Type B pancreatic cell (in vitro differentiated cells): ENCODE measurements at places on chromosomes 12 and 14. TPM values are rescaled to one million over a fixed set of nuclear protein-coding genes. Genes with fewer than 3 reads are reported as not detected.

GRCh38 chr14:71475916-71476315 is 456.3 kb upstream of the RGS6 start:
- H3K4me1 ChIP-seq, result no peaks in the 10 kb centered on the region
- no peak overlapping the region for H3K4me3 ChIP-seq
- DNase-seq, result no peak

DNA sequence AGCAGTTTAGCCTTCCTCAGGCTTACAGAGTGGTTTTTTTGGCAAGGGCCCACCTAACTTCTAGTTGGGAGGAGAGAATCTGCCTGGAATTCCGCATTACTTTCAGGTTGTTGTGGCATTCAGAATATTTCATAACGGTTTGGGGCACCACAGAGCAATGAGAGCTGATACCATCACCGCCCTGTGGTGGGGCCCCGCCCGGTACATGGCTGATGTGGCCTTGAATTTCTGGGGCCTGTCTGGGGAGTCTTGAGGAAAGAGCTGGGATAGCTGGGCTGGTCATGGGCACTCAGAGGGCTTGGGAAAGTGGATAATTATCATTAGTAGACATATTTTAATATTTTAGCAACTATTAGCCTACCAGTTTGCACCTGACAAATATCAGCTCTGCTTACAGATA is 4.2 kb downstream of the TESPA1 start:
- peaks cover 37% of the 10 kb centered on the region for H3K27me3 ChIP-seq
- no peak for DNase-seq
- no peak overlapping the region for H3K4me3 ChIP-seq
- no peak overlapping the region for H3K27ac ChIP-seq

DNA sequence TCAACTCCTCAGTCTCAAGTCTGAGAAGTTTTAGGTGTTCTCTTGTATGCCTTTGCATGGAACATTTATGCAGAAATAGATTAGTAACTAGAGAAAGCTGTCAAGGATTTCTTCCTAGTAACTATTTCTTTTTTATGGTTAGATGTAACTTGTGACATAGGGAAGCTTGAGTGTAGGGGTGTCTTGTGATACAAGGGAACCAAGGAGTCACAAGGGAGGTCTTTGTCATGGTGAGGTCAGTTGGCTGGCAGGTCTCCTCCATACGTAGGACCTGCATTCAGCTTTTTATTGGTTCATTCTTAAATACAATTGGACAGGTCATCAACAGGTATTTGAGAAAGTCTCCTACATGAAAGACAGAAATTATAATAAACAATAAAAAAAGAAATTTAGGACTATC is 394.0 kb upstream of the CCDC196 start:
- peaks cover 15% of the 10 kb centered on the region for H3K27me3 ChIP-seq
- no peak overlapping the region for H3K27ac ChIP-seq
- H3K36me3 ChIP-seq, result no peaks in the 10 kb centered on the region
- H3K4me3 ChIP-seq, result no peak overlapping the region
- H3K4me1 ChIP-seq, result peaks cover 7% of the 10 kb centered on the region

GRCh38 chr12:115749071-115749841 is 528.2 kb downstream of the MED13L start:
- H3K4me1 ChIP-seq, result peaks cover 28% of the 10 kb centered on the region
- H3K27ac ChIP-seq, result no peak overlapping the region
- no peak for DNase-seq
- H3K27me3 ChIP-seq, result peaks cover 6% of the 10 kb centered on the region
- H3K36me3 ChIP-seq, result no peaks in the 10 kb centered on the region

- DNase-seq, result no peak
- peak overlapping the region; percentile 20 for H3K27ac ChIP-seq
- H3K4me3 ChIP-seq, result no peak overlapping the region
These were observed 40.0 kb upstream of the CTDSP2 start for GRCh38 chr12:57886542-57886941.

GRCh38 chr12:71075743-71076142 is 82.1 kb downstream of the TSPAN8 start:
- H3K27ac ChIP-seq, result no peak overlapping the region
- no peaks in the 10 kb centered on the region for H3K36me3 ChIP-seq
- H3K4me1 ChIP-seq, result peaks cover 6% of the 10 kb centered on the region
- DNase-seq, result no peak
- no peaks in the 10 kb centered on the region for H3K27me3 ChIP-seq

DNA sequence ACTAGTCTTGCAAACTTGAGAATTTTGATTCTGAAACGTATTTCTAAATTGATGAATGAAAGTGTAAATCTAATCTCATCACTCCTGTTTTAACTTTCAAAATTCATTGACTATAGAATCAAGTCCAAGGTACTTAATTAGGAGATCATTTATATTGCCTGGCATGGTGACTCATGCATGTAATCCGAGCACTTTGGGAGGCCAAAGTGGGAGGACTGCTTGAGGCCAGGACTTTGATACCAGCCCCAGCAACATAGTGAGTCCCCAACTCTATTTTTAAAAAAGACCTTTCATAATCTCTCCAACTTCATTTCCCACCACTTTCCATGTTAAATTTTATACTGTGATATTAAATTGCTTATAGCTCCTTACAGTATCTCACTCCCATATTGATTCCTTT is 3.0 kb upstream of the MIPOL1 start:
- no peak overlapping the region for H3K27ac ChIP-seq
- peaks cover 25% of the 10 kb centered on the region for H3K4me1 ChIP-seq
- H3K27me3 ChIP-seq, result peaks cover 15% of the 10 kb centered on the region
- H3K36me3 ChIP-seq, result no peaks in the 10 kb centered on the region
- no peak for DNase-seq

DNA sequence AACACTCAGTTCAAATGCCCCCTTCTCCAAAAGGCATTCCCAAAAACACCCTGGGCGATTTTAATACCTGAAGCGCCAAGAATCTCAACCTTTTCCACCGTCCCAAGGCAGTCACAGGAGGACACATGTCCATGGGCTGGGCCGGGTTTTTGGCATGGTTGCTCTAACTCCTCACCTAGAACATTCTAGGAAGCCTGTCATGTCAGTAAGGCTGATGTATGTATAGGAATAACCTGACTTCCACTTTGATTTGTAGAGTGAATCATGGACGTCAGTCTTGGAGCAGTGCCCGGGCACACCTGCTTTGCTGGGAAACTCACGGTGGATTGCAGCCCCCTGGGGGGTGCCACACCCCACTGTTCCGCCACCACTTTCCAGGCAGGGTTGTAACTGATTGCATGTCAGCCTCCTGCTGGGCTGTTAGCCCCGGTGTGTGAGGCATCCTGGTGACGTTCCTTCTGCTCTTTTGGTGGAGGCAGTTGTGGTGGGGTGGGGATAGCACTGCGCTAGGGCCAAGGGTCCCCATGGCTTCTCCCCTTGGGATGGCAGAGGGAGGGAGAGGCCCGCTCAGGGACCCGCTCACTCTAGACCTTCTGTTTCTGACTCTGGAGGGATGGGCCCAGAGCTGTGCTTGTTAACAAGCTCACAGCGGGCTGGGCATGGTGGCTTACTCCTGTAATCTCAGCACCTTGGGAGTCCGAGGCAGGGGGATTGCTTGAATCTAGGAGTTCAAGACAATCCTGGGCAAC is 35.2 kb upstream of the FAM181A start:
- DNase-seq, result no peak
- H3K27ac ChIP-seq, result no peak overlapping the region
- H3K4me3 ChIP-seq, result no peak overlapping the region
- peaks cover 13% of the 10 kb centered on the region for H3K27me3 ChIP-seq

DNA sequence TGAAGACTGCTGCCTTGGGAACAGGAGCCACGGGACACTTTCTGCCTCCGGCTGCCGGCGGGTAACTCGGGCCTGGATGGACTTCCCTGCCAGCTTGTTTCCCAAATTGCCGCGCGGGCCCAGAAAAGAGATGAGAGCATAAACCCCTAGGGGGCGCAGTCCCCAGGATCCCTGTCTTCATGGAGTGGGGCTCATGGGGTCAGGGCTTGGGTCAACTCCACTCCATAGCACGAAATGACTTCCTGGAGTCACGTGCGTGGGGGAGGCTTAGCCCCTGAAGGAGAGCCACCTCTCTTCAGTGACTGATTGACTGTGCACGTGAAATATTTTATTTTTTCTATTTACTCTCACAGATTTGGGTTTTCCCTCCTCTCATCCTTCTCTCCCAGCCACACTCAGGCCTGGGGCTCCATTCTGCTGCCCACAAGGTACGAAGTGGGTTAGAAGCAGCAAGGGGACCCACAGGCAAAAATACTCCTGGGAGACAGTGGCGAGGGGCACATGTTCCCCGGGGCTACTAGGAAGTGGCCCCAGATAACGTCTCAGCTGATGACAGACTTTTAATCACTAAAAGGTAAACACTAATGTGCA is 10.0 kb downstream of the PGF start:
- peaks cover 15% of the 10 kb centered on the region for H3K4me1 ChIP-seq
- peaks cover 5% of the 10 kb centered on the region for H3K36me3 ChIP-seq
- no peak overlapping the region for H3K27ac ChIP-seq
- no peak for DNase-seq

DNA sequence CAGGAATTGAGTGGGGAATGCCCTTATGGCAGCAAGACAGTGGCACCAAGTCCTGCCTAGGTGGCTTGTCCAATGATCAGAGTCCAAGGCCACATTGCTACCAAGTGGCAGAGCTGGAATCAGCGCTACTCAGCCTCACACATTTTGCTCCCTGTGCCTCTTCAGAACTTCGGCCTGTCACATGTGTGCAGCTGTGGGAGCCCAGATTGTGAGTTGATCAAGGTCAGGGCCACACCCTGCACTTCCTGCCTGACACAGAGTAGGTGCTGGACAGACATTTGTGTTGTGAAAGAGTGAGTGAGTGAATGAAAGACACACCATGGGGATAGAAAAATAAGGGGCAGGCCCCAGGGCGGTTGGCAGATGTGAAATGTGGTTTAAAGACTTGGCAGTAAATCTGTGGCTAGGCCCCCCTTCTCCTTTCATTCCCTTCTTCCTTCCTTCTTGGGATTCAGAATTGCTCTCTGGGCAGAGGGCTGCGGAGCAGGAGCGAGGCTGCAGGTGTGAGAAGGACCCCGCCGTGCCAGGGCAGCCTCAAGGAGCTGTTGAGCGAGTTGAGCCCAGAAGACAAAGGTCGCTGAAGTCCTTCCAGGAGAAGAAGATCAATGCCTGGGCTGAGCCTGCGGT is 83.5 kb downstream of the SLC25A47 start:
- H3K27ac ChIP-seq, result no peak overlapping the region
- DNase-seq, result no peak
- no peaks in the 10 kb centered on the region for H3K27me3 ChIP-seq
- H3K4me3 ChIP-seq, result no peak overlapping the region
- H3K36me3 ChIP-seq, result peaks cover 3% of the 10 kb centered on the region
- peaks cover 56% of the 10 kb centered on the region for H3K4me1 ChIP-seq

DNA sequence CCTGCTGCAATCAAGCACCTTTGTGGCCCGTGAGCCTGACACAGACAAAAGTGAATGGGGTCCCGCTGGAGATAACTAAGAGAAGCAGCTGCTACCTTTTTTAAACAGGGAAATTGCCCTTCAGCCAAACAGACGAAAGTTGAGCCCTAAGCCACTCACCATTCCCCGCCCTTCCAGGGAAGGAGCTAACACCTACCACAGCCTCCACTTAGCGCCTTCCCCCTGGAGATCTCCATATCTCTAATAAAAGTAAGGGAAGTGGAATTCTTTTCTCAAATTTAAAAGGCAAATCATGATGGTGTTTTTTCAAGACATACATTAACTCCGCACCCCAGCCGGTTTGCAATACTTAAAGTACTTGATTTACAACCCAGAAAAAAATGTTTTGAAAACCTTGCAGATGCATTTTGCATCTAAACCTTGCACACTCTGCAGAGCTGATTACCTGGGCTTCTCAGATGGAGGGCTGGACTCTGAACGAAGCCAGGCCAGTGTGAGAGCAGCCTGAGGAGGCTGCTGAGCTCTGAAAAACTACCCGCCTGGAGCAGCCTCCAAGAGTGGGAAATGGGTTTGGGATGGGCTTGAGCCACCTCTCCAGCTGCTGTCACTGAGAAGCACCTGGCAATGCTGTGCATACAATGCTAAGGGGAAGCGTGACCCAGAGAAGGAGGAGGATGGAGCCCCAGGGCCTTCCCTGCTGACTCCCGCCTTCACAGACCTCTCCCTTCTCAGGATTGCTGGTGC is 10.0 kb downstream of the NUAK1 start:
- H3K36me3 ChIP-seq, result peaks cover 4% of the 10 kb centered on the region
- H3K27me3 ChIP-seq, result peaks cover 24% of the 10 kb centered on the region

DNA sequence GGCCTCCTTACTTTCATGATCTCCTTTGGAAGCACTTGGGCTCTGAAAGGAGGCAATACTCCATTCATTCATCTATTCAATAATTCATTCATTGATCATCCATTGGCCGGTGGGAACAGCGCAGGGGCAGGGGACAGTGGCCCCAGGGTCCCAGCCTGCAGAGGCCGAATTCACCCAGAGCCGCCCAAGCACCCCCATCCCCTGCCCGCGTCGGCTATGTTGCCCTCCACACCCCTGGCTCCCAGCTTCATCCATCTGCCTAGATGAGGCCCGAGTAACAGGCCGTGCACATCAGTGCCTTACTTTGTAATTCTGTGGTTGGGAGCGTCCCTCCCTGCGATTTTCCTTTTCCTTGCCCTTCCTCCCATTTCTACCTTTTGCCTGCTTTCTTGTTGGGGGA is 3.2 kb downstream of the AMN start:
- no peak for DNase-seq
- peaks cover 18% of the 10 kb centered on the region for H3K27me3 ChIP-seq
- H3K4me3 ChIP-seq, result no peak overlapping the region
- H3K36me3 ChIP-seq, result no peaks in the 10 kb centered on the region

DNA sequence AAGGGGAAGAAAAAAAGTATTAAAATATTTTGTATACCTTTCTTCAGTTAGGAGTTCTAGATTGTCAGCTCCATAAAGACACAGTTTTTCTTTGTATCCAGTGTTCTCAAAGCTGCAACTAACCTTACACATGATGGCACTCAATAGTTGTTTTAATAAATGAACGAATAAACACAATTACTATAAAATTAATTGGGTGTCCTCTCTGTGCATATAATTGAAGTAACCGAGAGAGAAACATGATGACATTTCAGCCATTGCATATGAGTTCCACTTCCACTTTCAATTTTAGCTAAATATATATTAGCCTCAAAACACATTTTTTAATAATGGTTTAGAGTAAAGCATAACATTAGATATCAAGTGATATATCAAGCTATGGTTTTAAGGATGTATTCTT is 671.2 kb downstream of the LRFN5 start:
- no peaks in the 10 kb centered on the region for H3K27me3 ChIP-seq
- no peak overlapping the region for H3K4me3 ChIP-seq
- no peaks in the 10 kb centered on the region for H3K4me1 ChIP-seq

DNA sequence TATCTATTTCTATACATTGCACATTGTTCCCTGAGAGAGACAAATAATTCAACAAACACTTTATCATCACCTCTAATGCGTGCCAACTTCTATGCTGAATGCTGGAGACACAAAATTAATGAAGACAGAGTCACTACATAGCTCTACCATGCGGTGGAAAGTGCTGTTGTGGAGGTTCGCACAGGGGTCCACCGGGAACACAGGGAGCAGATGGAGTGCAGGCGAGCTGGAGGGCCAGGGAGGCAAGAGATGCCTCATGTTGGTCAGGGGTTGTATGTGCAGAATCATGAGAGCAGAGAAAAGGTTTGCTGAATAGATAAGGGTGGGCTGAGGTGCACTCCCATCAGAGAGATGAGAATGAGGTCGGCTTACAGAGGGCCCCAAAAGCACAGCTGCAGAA is 25.2 kb downstream of the FAM234B start:
- H3K4me3 ChIP-seq, result no peak overlapping the region
- no peak overlapping the region for H3K27ac ChIP-seq

FAM186B gene
- total RNA-seq, result 0.14 and 0.21 TPM in 2 replicates

AHNAK2 gene
- total RNA-seq, result 1.1 and 2.0 TPM in 2 replicates

CLEC1B gene
- total RNA-seq, result 0.62 TPM in 1 of 2 replicates, not detected in the other

MTERF2 gene
- 8.9 and 16.0 TPM in 2 replicates for total RNA-seq

TDRD9 gene
- not detected in 2 replicates for total RNA-seq
